ENCODE measurements at places on chromosomes 13 and 19. TPM values are rescaled to one million over a fixed set of nuclear protein-coding genes. Genes with fewer than 3 reads are reported as not detected.

C19orf73 gene
- 0.28 TPM for total RNA-seq

GRCh38 chr13:106277484-106278154 is 257.8 kb downstream of the EFNB2 start:
- H3K27me3 ChIP-seq: no peaks in the 10 kb centered on the region
- H3K36me3 ChIP-seq: no peaks in the 10 kb centered on the region
- no peak overlapping the region for H3K27ac ChIP-seq
- DNase-seq: no peak

- no peak overlapping the region for H3K27ac ChIP-seq
- H3K27me3 ChIP-seq: peaks cover 3% of the 10 kb centered on the region
- no peaks in the 10 kb centered on the region for H3K36me3 ChIP-seq
- H3K4me1 ChIP-seq: no peaks in the 10 kb centered on the region
These were observed 73.0 kb upstream of the OXGR1 start for GRCh38 chr13:97067017-97067895.

- H3K4me3 ChIP-seq: no peak overlapping the region
- H3K27ac ChIP-seq: no peak overlapping the region
- H3K4me1 ChIP-seq: no peaks in the 10 kb centered on the region
- H3K36me3 ChIP-seq: no peaks in the 10 kb centered on the region
These were observed 148.6 kb downstream of the IER2 start for GRCh38 chr19:13298565-13299481.

GRCh38 chr13:23354520-23354919 is 79.0 kb downstream of the SACS start:
- no peak overlapping the region for H3K27ac ChIP-seq
- no peak for DNase-seq
- peaks cover 48% of the 10 kb centered on the region for H3K36me3 ChIP-seq

DNA sequence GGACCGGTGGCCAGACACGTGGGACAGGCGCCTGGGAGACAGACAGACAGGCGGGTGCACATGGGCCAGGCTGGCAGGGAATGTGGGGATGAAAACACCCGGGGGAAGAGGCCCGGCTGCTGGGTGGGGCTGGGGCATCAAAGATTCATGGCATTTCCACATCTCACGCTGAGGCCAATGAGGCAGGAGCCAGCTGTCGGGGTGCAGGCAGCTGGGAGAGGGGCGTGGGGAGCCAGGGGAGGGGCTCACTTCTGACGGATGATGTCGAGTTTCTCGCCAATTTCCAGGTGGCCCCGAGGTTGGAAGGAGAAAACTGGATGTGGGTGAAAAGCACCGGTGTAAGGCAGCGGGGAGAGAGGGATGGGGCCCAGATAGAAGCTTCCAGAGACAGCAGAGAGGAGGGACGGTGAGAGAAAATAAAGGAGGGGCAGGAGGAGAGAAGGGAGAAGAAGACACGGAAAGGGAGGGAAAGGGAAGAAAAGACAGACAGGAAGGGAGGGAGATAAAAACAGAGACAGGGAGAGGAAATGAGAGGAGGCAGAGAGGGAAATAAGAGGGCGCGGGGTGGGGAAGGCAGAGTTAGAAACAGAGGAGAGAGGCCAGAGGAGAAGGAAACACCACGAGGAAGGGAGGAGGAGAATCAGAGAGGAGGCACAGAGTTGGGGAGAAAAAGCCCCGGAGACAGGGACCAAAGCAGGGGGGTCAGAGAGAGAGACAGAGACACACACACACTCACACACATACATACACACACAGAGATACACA is 8.0 kb upstream of the CCER2 start:
- no peaks in the 10 kb centered on the region for H3K4me1 ChIP-seq
- no peak overlapping the region for H3K4me3 ChIP-seq
- peaks cover 16% of the 10 kb centered on the region for H3K36me3 ChIP-seq
- H3K27ac ChIP-seq: no peak overlapping the region
- no peak for DNase-seq

All from IMR-90 (cell line).